NCI-H1417 (cell line): ENCODE measurements at places on chromosomes 11 and 22.

GRCh38 chr22:39266398-39267030 lies 21.7 kb upstream of the PDGFB start:
- no peak for DNase-seq

- DNase-seq, result no peak
Observed at GRCh38 chr22:19680911-19681862, 33.1 kb upstream of the SEPTIN5 start.

DNA sequence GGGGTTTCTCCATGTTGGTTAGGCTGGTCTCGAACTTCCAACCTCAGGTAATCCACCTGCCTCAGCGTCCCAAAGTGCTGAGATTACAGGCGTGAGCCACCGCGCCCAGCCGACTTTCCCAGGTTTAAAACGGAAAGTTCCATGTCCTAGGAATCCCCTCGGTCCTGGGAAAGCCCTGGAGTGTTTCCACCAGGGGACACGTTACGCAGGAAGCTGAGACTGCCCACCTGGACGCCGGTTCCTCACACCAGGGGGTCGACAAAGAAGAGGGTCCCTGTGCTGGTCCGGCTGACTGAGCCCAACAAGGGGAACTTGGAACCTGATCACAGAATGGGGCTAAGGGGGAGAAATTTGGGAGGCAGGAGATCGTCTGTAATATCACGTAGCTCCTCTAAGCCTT lies 3.5 kb upstream of the B4GALNT4 start:
- no peak for DNase-seq

DNA sequence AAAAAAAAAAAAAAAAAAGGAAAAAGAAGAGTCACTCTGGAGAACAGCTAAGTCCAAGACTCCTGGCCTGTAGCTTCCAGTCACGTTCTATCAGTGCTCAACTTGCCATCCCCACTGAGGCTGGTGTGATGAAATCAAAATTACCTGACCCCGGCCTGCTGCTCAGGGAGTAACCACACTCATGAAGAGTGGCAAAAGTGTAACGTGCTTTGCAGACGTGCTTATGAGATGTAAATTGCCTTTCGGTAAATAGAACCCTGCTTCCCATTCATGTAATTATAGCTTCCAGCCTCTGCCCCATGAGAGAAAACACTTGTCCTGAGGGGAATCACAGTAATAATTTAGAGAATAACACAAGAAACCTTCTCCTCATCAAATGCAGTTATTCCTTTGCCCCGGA lies 28.2 kb upstream of the CHKA start:
- no peak for DNase-seq

DNA sequence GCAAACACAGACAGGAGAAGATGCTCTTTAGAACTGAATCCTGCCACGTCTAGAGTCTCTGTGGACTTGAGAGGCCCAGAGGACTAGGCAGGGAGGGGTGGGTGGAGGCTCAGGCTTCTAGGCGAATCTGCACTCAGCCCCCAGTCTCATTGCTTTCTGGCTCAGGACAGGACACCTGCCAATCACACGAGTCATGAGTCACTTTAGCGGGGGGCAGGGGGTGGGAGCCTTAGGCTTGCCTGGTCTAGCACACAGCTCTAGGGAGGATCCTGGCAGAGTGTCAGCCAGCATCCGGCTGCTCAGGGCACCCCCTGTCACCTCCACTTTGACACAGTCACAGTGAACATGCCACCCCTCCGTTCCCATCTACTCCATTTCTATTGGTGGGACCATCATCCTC lies 167.7 kb downstream of the CEP164 start:
- peak; percentile 65 for DNase-seq

DNA sequence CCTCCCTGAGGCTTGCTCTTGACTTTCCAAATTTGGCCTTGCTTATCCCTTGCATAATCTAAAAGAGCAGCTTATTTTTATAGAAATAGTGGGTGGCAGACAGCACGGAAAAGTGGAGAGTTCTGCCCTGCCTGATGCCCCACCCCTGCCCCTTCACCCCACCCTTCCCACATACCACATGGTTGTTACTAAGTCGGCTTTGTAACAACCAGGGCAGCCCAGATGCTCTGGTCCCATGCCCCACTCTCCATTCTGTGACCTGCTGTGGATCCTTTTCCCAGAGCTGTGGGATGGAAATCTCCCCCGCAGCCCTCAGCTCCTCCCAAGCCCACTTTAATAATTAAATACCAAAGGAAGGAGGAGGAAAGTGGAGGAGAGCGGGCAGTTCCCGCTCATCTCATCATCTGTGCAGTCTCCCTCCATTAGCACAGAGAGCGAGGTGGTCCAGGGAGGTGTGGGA lies 10.9 kb downstream of the MRGPRF start:
- no peak for DNase-seq

DNA sequence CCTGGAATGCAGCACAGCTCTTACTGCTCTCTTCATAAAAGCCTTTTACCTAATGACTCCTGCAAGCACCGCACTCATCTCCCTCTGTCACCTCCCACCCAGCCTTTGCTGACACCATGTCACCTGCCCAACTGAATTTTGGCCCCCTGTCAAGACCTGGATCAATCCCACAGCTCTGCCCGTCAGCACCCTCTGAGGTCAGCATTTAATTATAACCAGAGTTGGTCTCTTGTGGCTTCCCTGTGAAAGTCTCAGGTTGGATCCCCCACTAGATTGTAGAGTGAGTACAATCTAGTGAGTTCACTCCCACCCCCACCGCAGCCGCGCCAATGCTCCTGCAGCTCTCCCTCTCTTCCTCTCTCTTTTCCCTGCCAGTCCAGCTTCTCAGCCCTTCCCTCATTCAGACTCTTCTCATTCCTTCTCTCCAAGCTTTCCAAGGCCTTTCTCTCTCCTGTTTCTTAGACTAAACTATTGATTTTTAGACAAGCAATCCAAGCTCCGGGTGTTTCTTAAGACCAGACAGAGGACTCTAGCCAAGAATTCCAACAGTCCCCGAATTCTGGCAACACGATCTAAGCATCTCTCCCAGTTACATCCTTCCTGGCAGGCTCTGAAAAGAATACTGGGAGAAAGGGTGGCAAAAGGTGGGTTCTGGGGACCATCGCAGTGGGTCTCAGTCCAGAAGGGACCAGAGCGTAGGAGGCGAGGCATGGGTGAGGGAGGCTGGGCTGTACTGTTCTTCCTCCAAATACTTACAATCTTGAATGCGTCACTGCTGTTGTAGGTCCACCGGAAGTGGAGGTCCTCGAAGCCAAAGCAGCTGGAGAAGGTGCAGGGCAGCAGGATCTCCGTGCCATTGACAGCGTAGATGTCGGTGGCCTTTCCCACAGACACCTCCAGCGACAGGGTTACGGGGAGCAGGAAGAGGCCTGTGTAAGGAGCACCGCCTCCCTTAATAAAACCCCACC lies 8.0 kb downstream of the SCN4B start:
- DNase-seq, result no peak
